ENCODE measurements at places on chromosomes 6 and 20. TPM values are rescaled to one million over a fixed set of nuclear protein-coding genes. Genes with fewer than 3 reads are reported as not detected.

The RAET1G gene
- 1.9 TPM for total RNA-seq

The CST1 gene
- not detected for total RNA-seq

The SGK2 gene
- 0.69 TPM for total RNA-seq

The NNAT gene
- not detected for total RNA-seq

The OVOL2 gene
- total RNA-seq: not detected

The SDCBP2 gene
- total RNA-seq: 2.6 TPM

The B3GAT2 gene
- total RNA-seq: not detected

The MANEA gene
- 11.5 TPM for total RNA-seq

The TNFRSF21 gene
- total RNA-seq: 121 TPM

The PTCRA gene
- not detected for total RNA-seq

The MRPS18B gene
- total RNA-seq: 50.9 TPM

The FERMT1 gene
- 4.9 TPM for total RNA-seq

The MOCS3 gene
- 6.3 TPM for total RNA-seq

The CNR1 gene
- 16.8 TPM for total RNA-seq

The DDO gene
- 0.44 TPM for total RNA-seq

The DZANK1 gene
- 1.8 TPM for total RNA-seq

The ARHGAP40 gene
- not detected for total RNA-seq

The DDAH2 gene
- 60.7 TPM for total RNA-seq

The PPT2 gene
- total RNA-seq: 9.5 TPM

The PTCHD4 gene
- 2.0 TPM for total RNA-seq

The SLC17A9 gene
- total RNA-seq: 0.81 TPM
